ENCODE measurements at places on chromosomes 12 and 14.

DNA sequence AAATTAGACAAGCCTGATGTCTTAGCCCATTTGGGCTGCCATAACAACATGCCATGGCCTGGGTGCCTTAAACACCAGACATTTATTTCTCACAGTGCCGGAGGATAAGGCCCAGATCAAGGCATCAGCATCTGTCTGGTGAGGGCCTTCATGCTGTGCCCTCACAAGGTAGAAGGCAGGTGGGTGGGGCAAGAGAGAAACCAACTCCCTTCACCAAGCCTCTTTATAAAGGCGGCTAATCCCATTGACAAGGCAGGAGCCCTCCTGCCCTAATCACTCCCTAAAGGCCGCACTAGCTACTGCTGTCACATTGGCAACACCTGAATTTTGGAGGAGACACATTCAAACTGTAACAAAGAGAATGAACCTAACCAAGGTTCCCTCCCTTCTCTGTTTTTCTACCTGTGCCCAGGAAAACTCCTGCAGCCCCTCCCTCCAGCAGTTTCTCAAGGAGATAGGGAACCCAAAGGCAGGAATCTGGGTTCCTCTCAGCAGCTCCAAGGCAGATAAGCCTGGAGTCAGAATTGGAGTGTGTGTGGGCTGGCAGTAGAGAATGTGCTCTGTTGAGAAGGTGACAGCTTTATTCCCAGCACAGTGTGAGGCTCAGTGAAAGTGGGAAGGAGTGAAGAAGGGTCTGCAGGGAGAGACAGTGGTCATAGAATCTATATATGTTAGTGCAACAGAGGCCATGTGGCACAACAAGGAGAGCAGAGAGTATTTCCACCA, 21.7 kb upstream of the GPATCH2L start:
- DNase-seq = no peak

GRCh38 chr12:116200812-116201211, 76.7 kb downstream of the MED13L start:
- peak; percentile 40 for DNase-seq

- no peak for DNase-seq
Measured at GRCh38 chr12:1466481-1467154, 127.8 kb downstream of the FBXL14 start.

DNA sequence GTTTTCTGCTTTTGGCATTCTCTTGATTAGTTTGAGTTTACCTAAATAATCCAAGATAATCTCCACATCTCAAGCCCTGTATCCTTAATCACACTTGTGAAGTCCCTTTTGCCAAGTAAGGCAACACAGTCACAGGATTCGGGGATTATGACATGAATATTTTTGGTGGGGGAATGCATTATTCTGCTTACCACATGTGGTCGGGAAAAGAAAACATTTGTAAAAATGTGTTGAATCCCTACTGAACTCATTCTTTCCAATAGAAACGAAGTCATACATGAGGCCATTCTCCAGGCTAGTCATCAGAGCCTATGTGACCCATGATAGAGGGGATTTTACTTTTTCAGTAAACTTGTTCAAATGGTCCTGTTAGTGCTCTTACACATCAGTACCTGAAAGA, 58.5 kb upstream of the PRICKLE1 start:
- peak; percentile 73 for DNase-seq

DNA sequence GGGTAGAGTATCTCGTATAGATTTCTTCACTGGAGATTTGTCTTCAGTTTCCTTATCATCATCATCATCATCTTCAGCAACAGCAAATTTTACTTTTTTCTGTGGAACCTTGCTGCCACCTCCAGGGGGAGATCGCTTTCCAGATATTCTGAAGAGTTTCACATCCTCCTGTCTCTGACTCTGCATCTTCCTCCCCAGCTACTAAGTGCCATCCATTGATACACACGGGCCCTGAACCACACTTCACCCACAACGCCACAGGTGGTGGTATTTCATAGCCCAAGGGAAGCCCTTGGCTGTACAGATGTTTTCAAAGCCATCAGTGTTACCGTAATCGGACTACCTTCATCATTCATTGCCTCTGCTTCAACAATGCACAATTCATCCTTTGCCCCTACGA, 82.2 kb downstream of the PPP2R5C start:
- DNase-seq = no peak

GRCh38 chr14:90288651-90289355, 32.5 kb downstream of the PSMC1 start:
- DNase-seq = no peak

DNA sequence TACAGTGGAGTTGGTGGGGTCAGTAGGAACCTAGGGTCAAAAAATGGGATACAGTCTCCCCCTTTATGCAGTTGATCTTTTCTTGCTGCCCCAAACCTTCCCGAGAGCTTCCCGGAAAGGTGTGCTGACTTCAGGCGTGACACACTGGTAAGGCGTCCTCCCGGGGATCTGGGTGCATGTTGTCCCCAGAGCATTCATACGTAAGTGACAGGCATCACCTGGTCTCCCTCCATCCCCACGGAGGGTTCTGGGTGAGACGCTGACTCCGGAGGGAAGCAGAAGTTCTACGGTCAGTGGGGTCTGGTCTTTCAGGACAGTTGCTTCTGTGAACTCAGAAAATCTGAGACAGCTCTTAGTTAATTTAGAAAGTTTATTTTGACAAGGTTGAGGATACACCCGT, 159.6 kb upstream of the RTL1 start:
- DNase-seq = no peak

- DNase-seq = no peak
Measured at GRCh38 chr12:71584356-71584755, 79.3 kb downstream of the ZFC3H1 start.

GRCh38 chr14:24713404-24713803, 79.4 kb upstream of the GZMB start:
- DNase-seq = no peak

- DNase-seq = peak; percentile 19
Measured at GRCh38 chr12:119444462-119445044, 110.0 kb downstream of the CCDC60 start.

GRCh38 chr12:23140710-23141109, 515.7 kb downstream of the ETNK1 start:
- DNase-seq = no peak

- DNase-seq = no peak
Measured at GRCh38 chr12:2320841-2321240, 268.1 kb downstream of the CACNA1C start.

GRCh38 chr12:275812-276211, 13.2 kb upstream of the SLC6A13 start:
- DNase-seq = no peak

DNA sequence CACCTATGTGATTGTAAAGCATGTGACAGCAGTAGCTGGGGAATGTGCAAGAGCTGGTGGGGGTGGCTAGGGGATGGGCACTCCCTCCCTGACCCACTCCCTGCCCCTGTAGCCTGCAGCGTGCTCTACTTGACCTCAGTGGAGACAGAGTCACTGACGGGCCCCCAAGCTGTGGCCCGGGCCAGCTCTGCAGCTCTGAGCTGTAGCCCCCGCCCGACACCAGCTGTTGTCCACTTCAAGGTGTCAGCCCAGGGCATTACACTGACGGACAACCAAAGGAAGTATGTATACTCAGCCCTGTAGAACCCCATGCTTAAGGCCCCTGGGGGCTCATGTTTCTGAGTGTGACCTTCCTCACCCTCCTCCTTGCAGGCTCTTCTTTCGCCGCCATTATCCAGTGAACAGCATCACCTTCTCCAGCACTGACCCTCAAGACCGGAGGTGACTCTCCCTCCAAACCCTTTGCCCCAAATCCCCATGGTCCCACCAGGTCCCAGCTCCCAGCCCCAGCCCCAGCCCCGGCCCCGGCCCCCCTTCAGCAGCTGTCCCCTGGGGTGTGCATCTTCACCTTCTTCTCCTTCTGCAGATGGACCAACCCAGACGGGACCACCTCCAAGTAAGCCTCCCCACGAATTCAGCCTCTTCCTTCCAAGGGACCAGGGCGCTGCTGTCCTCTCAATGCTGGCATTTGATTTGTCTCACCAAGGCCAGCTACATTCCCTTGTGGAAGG, 13.3 kb downstream of the TNS2 start:
- no peak for DNase-seq

DNA sequence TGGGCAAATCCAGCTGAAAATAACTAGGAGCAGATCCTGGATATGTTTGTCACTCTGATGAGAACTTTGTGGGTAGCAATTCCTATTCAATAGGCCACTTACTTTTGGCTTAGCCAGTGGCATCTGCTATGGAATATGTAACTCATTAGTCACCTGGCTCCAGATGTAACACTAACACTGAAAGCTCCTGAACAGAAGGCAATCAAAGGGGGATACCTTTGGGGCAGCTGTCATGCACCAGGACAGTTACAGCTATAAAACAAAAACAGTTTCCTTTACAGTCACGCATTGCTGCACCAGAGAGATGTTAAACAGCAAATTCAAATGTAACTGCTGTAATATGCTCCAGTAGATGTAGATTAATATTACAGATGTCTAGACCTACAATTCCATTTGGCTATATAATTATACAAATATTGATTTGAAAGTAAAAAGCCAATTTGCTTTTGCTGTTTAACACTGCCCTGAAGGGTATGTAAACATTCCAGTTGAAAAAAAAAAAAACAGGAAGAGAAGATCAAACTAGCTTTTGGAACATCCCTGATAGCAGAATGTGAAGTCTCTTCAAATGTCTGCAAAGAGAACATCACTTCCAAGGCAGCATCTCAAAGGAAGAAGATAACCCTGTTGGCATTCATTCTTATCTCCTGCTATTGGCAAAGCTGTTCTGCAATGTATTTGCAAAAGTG, 18.4 kb downstream of the RACGAP1 start:
- DNase-seq = peak; percentile 38

DNA sequence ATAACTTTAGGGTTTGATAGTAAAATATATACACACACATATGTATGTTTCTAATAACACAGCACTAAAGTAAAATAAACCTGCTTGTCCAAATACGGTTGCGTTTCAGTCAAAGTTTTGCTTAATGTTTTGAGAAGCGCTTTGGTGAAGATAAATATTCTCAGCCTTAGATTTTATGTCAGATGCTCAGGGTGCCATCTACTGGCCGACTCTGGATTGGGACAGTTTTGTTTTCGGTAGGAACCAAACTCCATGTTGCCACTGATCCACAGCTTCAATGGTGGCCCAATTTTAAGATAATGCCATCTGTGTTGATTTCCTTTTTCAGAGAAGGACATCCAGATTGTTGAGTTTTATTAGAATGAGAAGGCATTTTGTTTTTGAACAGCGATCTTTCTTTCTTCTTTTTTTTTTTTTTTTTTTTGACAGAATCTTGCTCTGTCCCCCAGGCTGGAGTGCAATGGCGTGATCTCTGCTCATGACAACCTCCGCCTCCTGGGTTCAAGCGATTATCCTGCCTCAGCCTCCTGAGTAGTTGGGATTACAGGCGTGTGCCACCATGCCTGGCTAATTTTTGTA, 43.1 kb downstream of the LLPH start:
- peak; percentile 81 for DNase-seq

- DNase-seq = no peak
Measured at GRCh38 chr12:69046920-69047319, 113.9 kb upstream of the CPM start.
